ENCODE measurements at places on chromosomes 7 and 10. TPM values are rescaled to one million over a fixed set of nuclear protein-coding genes. Genes with fewer than 3 reads are reported as not detected.
A peak's percentile ranks its signal among the peaks of the same experiment; 100 is the strongest.

Gene CFTR
- total RNA-seq, result 0.29 TPM

Gene HSPA14
- 11.5 TPM for total RNA-seq

Gene ACTL6B
- total RNA-seq, result not detected

Gene TBX20
- total RNA-seq, result not detected

Gene SSMEM1
- total RNA-seq, result not detected

Gene WDR11
- total RNA-seq, result 51.0 TPM

Gene MACROH2A2
- 3.5 TPM for total RNA-seq

Gene CYP2C8
- 0.78 TPM for total RNA-seq

DNA sequence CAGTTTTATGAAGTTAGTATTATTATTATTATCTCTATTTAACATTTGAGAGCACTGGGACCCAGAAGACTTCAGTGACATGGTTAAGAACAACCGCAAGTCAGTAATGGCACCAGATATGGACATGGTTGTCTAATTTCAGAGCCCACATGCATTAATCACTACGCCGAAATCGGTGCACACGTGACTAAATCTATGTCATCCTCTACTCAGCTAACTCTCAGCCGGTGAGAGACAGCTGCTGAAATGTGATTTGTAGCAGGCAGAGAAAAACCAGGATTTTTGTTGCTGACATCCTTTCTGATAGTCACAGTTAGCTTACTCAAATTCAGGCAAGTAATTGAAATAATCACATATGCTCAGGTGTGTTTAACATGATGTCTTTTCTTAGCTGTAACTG is 127.7 kb downstream of the SPAG6 start:
- H3K27ac ChIP-seq, result no peak overlapping the region
- H3K4me1 ChIP-seq, result no peaks in the 10 kb centered on the region
- no peak overlapping the region for H3K4me3 ChIP-seq
- H3K27me3 ChIP-seq, result no peaks in the 10 kb centered on the region

DNA sequence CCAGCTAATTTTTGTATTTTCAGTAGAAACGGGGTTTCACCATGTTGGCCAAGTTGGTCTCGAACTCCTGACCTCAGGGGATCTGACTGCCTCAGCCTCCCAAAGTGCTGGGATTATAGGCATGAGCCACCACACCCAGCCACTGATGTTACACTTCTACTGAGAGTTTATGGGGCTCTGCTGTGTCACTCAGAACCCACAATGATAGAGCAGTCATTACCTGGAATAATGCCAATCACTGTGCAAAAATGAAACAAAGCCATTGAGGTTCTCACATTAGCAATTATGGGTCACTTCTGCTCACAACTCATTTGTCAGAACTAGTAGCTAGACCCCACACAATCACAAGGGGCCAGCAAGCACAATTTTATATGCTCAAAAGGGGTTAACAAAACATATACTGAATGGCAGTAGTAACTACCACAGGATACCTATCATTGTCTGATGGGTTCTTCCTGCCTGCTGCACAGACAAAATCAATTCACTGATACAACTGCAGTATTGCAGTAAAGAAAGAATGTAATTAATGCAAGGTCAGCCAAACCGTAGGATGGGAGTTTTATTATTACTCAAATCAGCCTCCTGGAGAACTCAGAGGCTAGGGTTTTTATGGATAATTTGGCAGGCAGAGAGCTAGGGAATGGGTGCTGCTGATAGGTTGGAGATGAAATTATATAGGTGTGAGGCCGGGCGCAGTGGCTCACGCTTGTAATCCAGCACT is 72.1 kb upstream of the TRIM24 start:
- H3K4me1 ChIP-seq, result no peaks in the 10 kb centered on the region
- H3K27ac ChIP-seq, result no peak overlapping the region
- no peak overlapping the region for H3K4me3 ChIP-seq
- H3K36me3 ChIP-seq, result no peaks in the 10 kb centered on the region
- DNase-seq, result no peak
- no peaks in the 10 kb centered on the region for H3K27me3 ChIP-seq

DNA sequence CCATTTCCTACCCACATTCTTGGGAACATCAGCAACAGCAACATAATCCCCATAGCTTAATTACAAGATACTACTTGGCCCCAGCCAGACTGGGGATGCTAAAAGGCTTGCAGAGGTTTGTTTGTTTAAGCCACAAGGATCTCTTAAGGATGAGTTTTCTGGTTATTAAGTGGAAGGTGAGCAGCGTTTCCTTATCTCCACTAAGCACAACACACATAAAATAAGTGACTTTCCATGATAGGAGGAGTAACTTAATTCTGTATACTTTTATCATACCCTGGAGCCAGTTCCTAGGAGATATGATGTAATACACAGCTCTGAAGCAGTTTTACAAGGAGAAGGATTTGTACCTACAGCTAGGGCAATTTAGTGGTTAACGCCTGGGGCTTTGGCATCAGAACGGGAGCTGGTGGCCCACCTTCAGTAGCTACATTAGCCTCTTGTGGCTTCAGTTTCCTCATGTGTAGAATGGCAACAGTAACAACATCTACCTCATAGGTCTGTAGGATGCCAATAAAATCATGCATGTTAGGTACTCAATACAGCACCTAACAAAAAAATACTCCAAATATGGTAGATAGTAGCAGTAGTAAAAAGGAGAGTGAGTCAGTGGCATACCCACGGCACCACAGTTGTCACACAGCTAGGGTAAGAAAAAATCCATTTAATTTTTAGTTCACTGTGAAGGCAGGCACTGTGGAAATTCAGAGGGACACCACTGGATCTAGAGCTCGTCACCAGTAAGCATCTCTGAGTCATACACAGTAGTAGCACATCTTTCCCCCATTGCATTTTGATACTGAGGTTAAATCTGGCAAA is 55.2 kb downstream of the DOCK4 start:
- no peak overlapping the region for H3K4me3 ChIP-seq
- H3K36me3 ChIP-seq, result no peaks in the 10 kb centered on the region
- no peak overlapping the region for H3K27ac ChIP-seq

DNA sequence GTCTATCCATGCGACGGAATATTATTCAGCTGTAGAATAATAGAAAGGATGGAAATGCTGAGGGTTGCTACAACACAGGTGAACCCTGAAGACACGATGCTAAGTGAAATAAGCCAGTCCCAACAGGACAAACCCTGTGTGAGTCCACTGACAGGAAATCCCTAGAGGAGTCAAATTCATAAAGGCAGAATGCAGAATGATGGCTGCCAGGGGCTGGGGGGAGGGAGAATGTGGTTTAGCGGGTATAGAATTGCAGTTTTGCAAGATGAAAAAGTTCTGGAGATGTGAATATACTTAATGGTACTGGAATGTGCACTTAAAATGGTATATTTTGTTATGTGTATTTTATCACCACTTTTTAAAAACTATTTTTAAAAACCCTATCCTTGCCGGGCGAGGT is 36.9 kb upstream of the DOCK1 start:
- H3K27me3 ChIP-seq, result no peaks in the 10 kb centered on the region
- DNase-seq, result no peak
- no peak overlapping the region for H3K4me3 ChIP-seq
- no peaks in the 10 kb centered on the region for H3K36me3 ChIP-seq

- H3K4me3 ChIP-seq, result no peak overlapping the region
- DNase-seq, result no peak
- H3K27me3 ChIP-seq, result no peaks in the 10 kb centered on the region
- H3K4me1 ChIP-seq, result no peaks in the 10 kb centered on the region
- H3K27ac ChIP-seq, result no peak overlapping the region
Measured at GRCh38 chr7:91306266-91306665, 42.0 kb downstream of the FZD1 start.

DNA sequence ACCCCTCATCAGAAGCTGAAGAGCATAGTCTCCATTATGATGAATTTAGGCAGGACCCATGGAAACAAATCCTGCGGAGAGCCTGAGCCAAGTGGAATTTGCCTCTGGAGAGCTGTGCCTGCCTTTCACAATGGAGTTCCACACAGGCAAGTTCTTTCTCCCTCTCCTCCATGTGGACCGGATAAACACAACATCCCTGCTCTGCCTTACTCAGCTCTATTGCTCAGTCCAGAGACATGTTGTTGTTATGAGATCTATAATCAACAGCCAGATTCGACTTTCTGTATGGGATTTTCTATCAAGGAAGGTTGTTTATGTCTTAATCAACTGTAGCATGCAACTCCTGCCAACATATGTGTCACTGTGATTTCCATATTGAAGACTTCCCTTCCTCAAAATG is 59.5 kb upstream of the ELMO1 start:
- H3K36me3 ChIP-seq, result no peaks in the 10 kb centered on the region
- H3K4me1 ChIP-seq, result no peaks in the 10 kb centered on the region
- no peak overlapping the region for H3K27ac ChIP-seq
- no peaks in the 10 kb centered on the region for H3K27me3 ChIP-seq

GRCh38 chr10:11249152-11249807 is 231.6 kb downstream of the CELF2 start:
- H3K4me1 ChIP-seq, result no peaks in the 10 kb centered on the region
- no peak overlapping the region for H3K4me3 ChIP-seq
- H3K36me3 ChIP-seq, result peaks cover 2% of the 10 kb centered on the region
- no peak overlapping the region for H3K27ac ChIP-seq
- DNase-seq, result no peak

DNA sequence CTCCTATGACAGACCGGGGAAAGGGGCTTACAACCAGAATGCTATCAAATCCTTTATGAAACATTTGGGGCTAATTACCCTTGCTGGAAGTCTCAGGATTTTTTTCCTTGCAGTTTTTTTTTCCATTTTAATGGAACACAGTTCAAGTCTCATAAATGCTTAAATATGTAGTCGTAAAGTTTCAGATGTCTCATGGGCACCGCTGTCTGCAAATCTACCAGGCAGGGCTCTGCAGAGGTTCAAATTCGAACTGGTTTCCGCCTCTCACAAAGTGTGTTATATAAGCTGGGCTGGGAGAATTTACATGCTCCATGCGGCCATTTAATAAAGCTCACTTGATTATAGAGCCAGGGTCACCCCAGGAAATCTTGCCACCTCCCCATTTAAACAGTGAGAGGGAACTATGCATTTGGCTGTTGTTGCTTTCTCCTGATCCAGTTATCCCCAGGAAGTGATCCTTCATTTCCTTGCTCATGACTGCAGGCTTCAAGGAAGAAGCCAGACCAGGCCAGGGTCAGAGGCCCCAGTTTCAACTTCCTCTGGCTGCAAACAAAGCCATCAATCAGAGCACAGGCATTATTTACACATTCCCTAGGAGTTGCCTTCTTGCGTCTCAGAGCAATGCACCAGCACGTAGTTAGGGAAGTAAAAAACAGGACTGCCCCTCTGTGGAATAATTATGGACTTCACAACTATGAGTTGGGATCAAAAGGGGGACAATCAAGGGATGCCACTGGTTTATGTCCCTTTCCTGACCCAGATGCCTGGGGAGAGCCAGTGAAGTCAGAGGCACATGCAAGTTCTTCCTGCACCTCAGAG is 358.8 kb downstream of the PRPF18 start:
- no peaks in the 10 kb centered on the region for H3K27me3 ChIP-seq
- DNase-seq, result peak; percentile 58
- no peak overlapping the region for H3K27ac ChIP-seq
- no peaks in the 10 kb centered on the region for H3K36me3 ChIP-seq

GRCh38 chr7:102895602-102896001 is 17.2 kb upstream of the LRRC17 start:
- H3K27ac ChIP-seq, result peak overlapping the region; percentile 92
- H3K4me3 ChIP-seq, result no peak overlapping the region
- H3K27me3 ChIP-seq, result no peaks in the 10 kb centered on the region
- H3K36me3 ChIP-seq, result no peaks in the 10 kb centered on the region

- H3K4me1 ChIP-seq, result no peaks in the 10 kb centered on the region
- H3K36me3 ChIP-seq, result no peaks in the 10 kb centered on the region
- H3K27me3 ChIP-seq, result no peaks in the 10 kb centered on the region
- H3K4me3 ChIP-seq, result no peak overlapping the region
Measured at GRCh38 chr10:62323751-62324150, 50.4 kb upstream of the ZNF365 start.

- no peak for DNase-seq
- no peaks in the 10 kb centered on the region for H3K36me3 ChIP-seq
- no peaks in the 10 kb centered on the region for H3K27me3 ChIP-seq
- H3K27ac ChIP-seq, result no peak overlapping the region
- H3K4me3 ChIP-seq, result no peak overlapping the region
- H3K4me1 ChIP-seq, result no peaks in the 10 kb centered on the region
Measured at GRCh38 chr10:97095701-97096260, 90.0 kb downstream of the SLIT1 start.

DNA sequence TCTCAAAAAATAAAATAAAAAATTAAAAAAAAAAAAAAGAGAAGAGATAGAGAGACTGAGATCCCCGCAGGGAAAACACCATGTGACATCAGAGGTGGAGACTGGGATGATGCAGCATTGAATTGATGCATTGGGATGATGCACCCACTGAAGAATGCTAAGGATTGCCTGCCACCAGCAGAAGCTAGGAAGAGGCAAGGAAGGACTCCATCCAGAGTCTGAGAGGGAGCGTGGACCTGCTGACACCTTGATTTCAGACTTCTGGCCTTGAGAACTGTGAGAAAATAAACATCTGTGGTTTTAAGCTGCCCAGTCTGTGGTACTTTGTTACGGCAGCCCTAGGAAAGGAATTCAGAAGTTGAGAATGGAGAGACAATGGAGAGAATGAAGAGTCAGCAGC is 89.8 kb upstream of the PRPS1L1 start:
- H3K27ac ChIP-seq, result no peak overlapping the region
- no peaks in the 10 kb centered on the region for H3K4me1 ChIP-seq
- H3K27me3 ChIP-seq, result no peaks in the 10 kb centered on the region
- DNase-seq, result no peak

GRCh38 chr10:112159469-112159868 is 24.1 kb downstream of the GPAM start:
- no peaks in the 10 kb centered on the region for H3K4me1 ChIP-seq
- H3K27ac ChIP-seq, result no peak overlapping the region
- DNase-seq, result no peak
- H3K27me3 ChIP-seq, result no peaks in the 10 kb centered on the region

- H3K4me1 ChIP-seq, result no peaks in the 10 kb centered on the region
- H3K27me3 ChIP-seq, result no peaks in the 10 kb centered on the region
- DNase-seq, result no peak
- no peak overlapping the region for H3K27ac ChIP-seq
- no peak overlapping the region for H3K4me3 ChIP-seq
Measured at GRCh38 chr7:77846317-77847092, 47.9 kb downstream of the PHTF2 start.

- no peak overlapping the region for H3K4me3 ChIP-seq
- no peaks in the 10 kb centered on the region for H3K4me1 ChIP-seq
- DNase-seq, result no peak
- H3K36me3 ChIP-seq, result no peaks in the 10 kb centered on the region
Measured at GRCh38 chr10:68095153-68095552, 14.1 kb upstream of the MYPN start.

DNA sequence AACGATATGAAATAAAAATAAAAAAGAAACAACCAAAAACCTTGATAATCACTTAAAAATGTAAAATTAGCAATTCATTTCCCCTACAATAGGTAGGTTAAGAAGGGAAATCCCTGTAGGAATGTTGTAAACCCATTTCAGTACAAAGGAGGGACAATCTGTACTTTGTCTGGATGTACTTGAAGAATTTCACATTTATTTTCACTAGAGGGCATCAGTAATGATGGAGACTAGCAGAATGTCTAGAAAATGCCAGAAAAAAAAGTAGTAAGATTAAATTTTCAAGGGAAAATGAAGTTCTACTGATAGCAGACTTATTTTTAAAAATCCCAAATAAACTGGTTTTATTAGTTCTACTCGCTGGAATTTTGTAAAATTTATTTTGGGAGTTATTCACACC is 209.0 kb upstream of the FZD1 start:
- H3K4me3 ChIP-seq, result no peak overlapping the region
- H3K27ac ChIP-seq, result no peak overlapping the region
- H3K36me3 ChIP-seq, result no peaks in the 10 kb centered on the region
- DNase-seq, result no peak
- no peaks in the 10 kb centered on the region for H3K27me3 ChIP-seq
- peaks cover 4% of the 10 kb centered on the region for H3K4me1 ChIP-seq

All from aorta (tissue), 5 donors.